ENCODE measurements at places on chromosomes 4 and X.

- DNase-seq, result no peak
Observed at GRCh38 chrX:37860721-37861120, 13.3 kb upstream of the DYNLT3 start.

DNA sequence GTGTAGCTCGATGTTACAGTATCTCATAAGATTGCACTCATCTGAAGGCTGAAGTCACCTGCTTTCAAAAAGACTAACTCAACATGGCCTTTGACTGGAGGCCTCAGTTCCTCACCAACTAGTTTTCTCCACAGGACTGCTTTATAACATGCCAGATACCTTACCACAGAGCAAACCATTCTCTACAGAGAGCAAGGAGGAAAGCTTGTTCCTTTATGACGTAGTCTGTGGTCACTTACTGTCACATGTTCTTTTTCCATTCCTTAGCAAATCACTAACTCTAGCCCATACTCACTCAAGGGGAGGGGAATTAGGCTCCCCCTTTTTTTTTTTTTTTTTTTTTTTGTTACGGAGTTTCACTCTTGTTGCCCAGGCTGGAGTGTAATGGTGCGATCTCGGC, 3.2 kb downstream of the THAP9 start:
- peak; percentile 25 for DNase-seq

GRCh38 chr4:138919094-138919936, 96.3 kb upstream of the NOCT start:
- peak; percentile 36 for DNase-seq

DNA sequence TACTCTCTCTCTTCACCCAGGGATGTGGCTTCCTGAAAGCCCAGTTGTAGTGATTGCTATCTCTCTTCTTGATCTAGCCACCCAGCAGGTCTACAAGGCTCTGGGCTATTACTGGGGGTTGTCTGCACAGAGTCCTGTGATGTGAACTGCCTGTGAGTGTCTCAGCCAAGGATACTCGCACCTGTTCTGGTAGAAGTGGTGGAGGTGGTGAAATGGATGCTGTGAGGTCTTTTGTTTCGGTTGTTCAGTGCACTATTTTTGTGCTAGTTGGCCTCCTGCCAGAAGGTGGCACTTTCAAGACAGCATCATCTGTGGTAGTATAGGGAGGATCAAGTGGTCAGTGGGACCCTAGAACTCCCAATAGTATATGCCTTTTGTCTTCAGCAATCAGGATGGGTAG, 268.0 kb downstream of the GABRG1 start:
- no peak for DNase-seq

DNA sequence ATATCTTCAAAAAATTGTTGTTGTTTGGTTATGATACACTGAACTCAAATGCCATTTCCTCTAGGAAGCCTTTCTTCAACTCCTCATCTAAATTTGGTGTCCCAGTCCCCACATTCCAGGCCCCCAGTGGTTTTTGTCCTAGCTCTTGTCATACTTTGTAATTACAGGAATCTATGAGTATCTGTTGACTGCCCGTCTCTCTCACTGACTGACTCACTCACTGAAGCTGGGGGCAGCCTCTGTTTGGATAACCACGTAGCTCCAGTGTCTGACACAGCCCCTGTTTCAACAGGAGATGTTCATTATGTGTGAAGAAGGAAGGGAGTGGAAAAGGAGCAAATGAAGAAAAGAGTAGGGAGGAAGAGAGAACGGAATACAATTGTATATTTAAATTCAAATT, 284.1 kb upstream of the TENM3 start:
- DNase-seq, result no peak

DNA sequence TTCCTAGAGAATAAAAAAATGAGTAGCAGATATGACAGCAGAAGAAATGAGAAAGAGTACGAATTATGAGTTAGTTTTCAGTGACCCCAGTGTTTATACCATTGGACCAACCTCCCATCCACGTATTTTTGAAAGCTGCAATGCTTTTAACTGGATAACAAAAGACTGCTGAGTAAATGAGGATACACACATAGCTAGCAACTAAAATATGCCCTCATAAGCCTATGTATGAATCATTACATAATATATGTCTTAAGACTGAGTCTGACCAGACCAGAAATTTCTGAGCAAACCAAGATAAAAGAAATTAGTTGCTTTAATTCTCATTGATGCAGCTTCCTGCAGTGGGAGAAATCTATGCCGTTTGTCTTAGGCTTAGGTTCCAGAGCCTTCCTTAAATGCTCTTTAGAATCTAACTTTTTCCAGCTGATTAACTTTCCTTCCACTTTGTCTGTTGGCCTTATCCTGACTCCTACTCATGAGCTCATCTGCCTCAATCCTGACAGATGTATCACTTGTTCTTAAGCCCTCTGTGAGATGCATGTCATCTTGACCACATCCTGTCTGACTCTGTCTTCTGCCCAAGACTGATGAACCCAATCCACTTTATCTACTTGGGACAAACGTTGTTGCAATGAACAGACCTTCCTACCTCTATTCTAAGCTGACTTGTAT, 301.4 kb upstream of the AADAT start:
- DNase-seq, result no peak

GRCh38 chrX:152926279-152926678, 28.4 kb downstream of the ZNF185 start:
- peak; percentile 40 for DNase-seq

- DNase-seq, result no peak
Observed at GRCh38 chr4:158856852-158857251, 88.0 kb downstream of the FNIP2 start.

- no peak for DNase-seq
Observed at GRCh38 chrX:115068896-115069295, 51.5 kb upstream of the IL13RA2 start.

DNA sequence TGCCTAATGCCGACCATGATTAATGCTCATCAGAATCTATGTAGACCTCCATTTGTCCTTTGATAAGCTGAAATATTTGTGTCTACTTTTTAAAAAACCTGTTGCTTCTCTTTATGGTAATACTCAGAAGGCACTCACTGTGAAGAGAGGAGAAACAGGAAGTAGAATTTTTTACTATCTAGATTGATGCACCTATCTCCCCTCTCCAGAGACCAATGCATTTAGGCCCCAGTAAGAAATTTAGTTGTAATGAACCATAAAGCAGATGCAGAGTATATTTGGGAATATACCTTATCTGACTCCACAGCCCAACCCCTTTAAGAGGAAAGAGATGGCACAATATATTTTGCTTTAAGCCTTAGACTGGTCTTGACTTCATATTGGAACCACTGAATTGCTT, 11.1 kb downstream of the TBL1X start:
- DNase-seq, result no peak

GRCh38 chr4:140289486-140289885, 84.0 kb upstream of the SCOC start:
- DNase-seq, result no peak

GRCh38 chr4:65367306-65367705, 303.0 kb downstream of the EPHA5 start:
- no peak for DNase-seq

DNA sequence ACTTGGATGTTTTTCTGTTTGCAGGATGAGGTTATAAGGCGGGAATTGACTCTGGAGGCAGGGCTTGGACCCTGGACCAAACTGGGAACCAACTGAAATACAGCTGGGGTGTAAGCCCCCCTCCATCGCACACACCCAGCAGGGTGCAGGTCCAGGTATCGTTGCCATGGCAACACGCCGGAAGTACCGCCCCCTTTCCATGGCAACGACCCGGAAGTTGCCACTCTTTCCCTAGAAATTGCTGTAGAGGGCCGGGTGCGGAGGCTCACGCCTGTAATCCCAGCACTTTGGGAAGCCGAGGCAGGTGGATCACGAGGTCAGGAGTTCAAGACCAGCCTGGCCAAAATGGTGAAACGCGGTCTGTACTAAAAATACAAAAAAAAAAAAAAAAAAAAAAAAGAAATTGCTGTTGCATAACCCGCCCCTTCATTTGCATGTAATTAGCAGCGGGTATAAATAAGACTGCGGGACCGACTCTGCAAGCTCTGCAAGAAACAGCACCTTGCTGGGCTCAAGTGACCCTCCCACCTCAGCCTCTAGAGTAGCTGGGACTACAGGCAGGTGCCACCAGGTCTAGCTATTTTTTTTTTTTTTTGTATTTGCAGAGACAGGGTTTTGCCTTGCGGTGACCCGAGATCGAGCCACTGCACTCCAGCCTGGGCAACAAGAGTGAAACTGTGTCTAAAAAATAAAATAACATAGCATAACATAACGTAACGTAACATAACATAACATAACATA, 139.6 kb downstream of the CRLF2 start:
- DNase-seq, result peak; percentile 39

- no peak for DNase-seq
Observed at GRCh38 chr4:119039160-119039559, 96.5 kb upstream of the MYOZ2 start.

- no peak for DNase-seq
Observed at GRCh38 chrX:25599061-25599460, 539.1 kb upstream of the MAGEB18 start.

GRCh38 chr4:85531560-85532341, 56.8 kb downstream of the ARHGAP24 start:
- no peak for DNase-seq

DNA sequence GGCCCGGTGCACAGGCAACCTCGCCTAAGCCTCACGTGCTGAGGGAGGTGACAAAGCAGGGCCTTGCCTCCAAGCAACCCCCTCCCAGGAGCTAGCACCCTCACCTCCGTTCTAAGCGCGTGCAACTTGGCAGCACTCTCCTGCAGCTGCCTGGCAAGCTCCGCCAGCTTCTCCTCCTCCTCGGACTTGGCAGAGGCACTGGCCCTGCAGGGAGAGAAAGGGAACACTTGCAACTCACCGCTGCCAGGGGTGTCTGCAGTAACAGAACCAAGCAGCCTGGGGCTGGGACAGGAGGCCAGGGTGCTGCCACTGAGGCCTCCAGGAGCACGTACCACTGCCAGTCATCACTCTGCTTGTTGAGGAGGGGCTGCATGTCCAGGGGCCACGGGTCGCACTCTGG, 10.3 kb upstream of the TREX2 start:
- DNase-seq, result no peak

- DNase-seq, result no peak
Observed at GRCh38 chr4:181756451-181757095, 486.6 kb upstream of the TENM3 start.

DNA sequence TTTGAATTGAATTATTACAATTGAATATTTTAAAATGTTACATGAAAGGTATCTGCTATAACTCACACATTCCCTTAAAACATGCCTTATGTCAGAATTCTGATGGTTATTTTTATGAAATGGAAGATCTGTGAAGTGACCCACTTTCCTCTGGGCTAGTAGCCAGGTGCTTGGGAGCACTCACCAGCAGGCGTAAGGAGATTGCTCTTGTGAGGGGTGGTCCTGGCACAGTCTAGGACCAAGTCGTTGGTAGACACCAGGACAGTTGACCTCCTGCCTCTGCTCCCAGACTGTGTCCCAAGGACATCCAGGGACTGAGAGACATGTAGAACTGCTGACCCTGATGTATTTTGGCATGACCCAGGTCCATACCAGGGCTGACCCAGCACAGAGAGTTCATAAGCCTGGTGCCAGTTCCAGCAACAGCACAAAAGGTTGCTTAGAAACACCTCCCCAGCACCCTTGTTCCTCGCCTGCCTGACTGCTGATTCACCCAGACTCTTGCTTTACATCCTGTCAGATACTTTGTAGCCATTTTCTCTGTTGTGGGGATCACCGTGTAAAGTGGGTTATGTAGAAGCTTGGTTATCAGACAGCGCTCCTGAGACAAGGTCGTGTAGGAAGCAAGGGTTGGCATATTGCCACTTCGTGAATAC, 48.5 kb downstream of the NELFA start:
- DNase-seq, result no peak

GRCh38 chr4:1218634-1219565, 30.0 kb downstream of the CTBP1 start:
- DNase-seq, result no peak
